ENCODE measurements at places on chromosomes 6 and 20.

- no peak for DNase-seq
These were observed 289.7 kb upstream of the ID4 start for GRCh38 chr6:19547507-19547906.

DNA sequence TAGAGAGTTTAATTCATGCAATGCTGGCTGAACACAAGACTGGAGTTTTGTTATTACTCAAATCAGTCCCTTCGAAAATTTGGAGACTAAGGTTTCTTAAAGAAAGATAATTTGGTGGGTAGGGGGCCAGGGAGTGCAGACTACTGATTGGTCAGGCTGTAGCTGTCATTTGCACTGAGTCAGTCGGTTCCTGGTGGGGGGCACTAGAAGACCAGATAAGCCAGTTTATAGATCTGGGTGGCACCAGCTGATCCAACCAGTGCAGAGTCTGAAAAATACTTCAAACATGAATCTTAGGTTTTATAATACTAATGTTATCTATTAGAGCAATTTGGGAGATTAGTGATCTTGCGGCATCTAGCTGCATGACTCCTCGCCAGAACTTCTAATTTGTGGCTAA is 530.7 kb downstream of the NKAIN2 start:
- DNase-seq: no peak

DNA sequence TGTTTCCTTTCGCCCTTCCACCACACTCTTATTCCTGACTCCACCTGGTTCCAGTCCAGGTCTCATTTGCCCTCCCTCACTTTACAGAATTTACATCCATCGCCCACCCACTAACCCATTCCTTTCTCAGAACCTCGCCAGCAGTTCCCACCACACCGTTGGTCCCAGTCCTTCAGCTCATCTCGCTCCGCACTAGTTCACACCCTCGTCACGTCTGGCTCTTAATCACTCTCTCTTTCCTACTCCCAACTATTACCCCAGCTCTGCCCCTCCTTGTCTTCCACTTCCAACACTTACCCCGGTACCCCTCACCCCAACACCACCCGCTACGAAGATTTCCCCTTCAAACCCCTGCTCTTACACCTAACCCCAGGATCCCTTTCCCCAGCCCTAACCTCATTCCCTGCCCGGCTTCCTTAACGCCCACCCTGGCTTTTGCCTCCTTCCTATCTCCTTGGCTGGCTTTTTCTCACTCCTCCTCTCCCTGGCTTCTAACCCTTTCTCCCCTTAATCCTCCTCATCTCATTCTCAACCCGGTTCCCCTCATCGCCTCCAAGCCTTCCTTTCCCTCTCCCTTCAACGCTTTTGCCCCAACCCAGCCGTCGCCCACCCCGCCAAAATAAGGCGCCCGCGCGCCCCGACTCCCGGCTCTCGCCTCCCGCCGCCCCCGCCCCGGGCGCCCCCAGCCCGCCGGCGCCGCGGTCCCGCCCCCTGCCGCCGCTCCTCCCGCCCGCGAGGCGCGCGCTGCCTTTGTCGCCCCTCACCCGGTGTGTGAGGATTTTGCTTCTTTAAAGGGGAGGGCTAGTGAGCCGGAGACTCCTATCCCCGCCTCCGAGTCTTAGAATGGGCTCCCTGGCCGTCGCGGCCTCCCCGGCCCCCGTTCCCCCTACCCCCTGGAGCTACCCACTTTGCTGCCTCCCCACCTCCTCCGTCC is 542 bp downstream of the USP49 start:
- no peak for DNase-seq

GRCh38 chr6:87590417-87590880 is 514 bp downstream of the ORC3 start:
- no peak for DNase-seq

- no peak for DNase-seq
These were observed 133.4 kb upstream of the DTNBP1 start for GRCh38 chr6:15796130-15796771.

GRCh38 chr20:59385480-59385879 is 85.1 kb downstream of the EDN3 start:
- DNase-seq: no peak

- no peak for DNase-seq
These were observed 595.5 kb downstream of the COL12A1 start for GRCh38 chr6:74610352-74610751.

- no peak for DNase-seq
These were observed 369.1 kb upstream of the MARCKS start for GRCh38 chr6:113488061-113488460.

- no peak for DNase-seq
These were observed 134.2 kb downstream of the PKHD1 start for GRCh38 chr6:51953246-51953645.

DNA sequence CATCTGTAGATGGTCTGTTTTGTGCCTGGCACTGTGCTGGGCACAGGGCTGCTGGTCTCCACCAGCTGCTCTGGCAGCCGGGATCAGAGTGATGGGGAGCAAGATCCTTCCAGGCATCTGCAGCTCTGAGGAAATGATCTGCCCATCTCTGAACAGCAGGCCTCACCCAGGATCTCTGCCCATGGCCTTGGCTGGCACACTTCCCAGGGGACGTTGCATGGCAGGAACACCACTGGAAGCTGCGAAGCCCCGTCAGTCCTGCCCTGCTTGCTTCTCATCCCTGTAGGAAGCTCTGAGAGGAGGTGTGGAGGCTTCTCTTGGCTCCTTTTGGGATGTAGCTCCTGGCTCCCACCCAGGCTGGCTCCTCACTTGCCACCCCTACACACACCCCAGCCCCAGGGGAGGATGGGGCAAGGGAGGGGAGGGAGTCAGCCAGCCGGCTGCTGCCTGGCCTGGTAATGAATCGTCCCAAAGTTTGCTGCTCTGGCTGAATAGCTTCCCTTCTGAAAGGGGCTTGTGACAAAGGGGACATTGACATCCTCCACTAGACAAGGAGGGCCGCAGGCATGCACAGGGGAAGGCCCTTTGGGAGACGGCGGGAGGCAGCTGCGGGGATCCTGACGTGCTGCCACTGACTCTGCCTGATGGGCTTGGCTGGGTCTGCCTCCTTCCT is 108.9 kb downstream of the VEGFA start:
- DNase-seq: no peak

DNA sequence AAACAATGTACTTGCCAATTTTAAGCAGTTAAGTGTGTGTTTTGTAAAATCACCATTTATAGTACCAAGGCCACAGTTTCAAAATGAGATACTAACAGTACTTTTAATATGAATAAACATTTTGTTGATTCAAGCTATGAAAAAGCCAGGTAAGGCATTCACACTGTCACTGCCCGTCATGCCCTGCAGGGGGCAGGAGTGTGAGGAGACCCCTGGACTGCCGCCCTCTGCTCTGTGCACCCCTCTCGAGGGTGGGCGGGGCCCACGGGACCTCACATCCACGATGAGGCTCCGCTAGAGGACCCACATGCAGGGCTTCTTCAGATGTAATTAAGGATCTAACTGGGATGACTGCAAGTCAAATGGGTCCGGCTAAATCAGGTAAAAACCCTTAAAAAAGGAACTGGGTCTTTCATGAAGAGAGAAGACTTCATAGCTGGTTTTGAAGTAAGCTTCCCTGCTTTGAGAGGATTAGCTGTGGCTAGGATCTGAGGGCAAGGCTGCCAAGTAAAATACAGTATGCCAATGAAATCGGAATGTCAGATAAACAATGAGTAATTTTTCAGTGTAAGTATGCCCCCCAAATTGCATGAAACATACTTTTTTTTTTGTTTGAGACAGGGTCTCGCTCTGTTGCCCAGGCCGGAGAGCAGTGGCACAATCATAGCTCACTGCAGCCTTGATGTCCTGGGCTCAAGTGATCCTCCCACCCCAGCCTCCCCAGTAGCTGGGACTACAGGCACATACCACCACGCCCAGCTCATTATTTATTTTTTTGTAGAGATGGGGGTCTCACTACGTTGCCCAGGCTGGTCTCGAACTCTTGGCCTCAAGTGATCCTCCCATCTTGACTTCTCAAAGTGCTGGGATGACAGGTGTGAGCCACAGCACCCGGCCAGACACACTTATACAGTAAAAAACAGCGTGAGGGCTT is 18.7 kb downstream of the DIDO1 start:
- DNase-seq: no peak

GRCh38 chr6:46998436-46999017 is 43.6 kb downstream of the ADGRF1 start:
- DNase-seq: no peak

DNA sequence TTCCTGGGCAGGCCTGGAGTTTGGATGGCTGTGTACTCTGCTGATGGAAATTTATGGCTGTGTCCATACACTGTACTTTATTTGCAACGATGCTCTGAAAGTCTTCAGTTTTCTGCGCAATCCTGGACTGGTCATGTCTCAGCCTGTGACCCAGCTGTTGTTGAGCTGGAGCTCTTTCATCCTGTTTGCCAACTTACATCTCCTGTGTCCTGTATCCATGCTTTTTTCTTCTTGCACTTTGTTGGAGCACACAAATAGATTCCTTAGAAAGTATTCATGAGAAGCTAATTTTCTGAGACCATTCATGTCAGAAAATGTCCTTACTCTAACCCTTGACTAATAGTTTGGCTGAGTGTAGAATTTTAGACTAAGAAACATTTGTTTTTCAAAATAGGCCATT is 251.2 kb downstream of the BCKDHB start:
- DNase-seq: no peak

GRCh38 chr20:13571662-13572061 is 67.1 kb downstream of the TASP1 start:
- DNase-seq: no peak

- DNase-seq: peak; percentile 35
These were observed 684 bp downstream of the PAQR8 start for GRCh38 chr6:52362443-52363227.

DNA sequence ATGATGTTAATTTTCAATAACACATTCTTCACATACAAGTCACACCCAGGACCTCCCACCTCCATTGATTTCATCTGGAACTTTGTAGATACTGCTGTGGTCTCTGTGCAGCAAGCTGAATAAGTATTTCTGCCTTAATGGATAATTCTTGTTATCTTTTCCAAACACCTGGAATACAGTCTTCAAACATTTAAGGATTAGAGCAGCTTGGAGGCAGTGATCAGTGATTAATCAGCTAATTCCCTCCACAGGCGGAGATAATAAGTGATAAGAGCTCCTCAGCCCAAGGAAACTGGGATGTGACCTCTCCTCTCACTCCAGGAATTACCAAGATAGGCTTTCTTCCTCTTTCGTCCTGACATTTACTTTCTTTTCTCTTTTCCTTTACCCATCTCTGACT is 110.7 kb downstream of the FIG4 start:
- no peak for DNase-seq

GRCh38 chr6:38522322-38522721 is 117.4 kb downstream of the BTBD9 start:
- no peak for DNase-seq

GRCh38 chr6:151723152-151723551 is 84.3 kb upstream of the ESR1 start:
- no peak for DNase-seq

Measured in activated T-helper 9 cell treated with anti-CD3 and anti-CD28 coated beads, Interleukin-2, amount 50 U/mL, for 16 hours (primary cell).